ENCODE measurements at places on chromosomes 3 and 15. TPM values are rescaled to one million over a fixed set of nuclear protein-coding genes. Genes with fewer than 3 reads are reported as not detected.

- peaks cover 6% of the 10 kb centered on the region for H3K4me1 ChIP-seq
- no peak overlapping the region for H3K27ac ChIP-seq
- peaks cover 1% of the 10 kb centered on the region for H3K36me3 ChIP-seq
- no peak overlapping the region for H3K4me3 ChIP-seq
- DNase-seq: no peak
Measured at GRCh38 chr3:143302638-143303171, 183.1 kb downstream of the CHST2 start.

GRCh38 chr15:38944536-38944935 lies 379.9 kb upstream of the RASGRP1 start:
- no peak overlapping the region for H3K4me3 ChIP-seq
- H3K36me3 ChIP-seq: no peaks in the 10 kb centered on the region
- H3K27ac ChIP-seq: no peak overlapping the region
- no peaks in the 10 kb centered on the region for H3K4me1 ChIP-seq
- DNase-seq: no peak

GRCh38 chr3:148729476-148730055 lies 31.9 kb downstream of the AGTR1 start:
- H3K27me3 ChIP-seq: no peaks in the 10 kb centered on the region
- no peak overlapping the region for H3K4me3 ChIP-seq
- H3K27ac ChIP-seq: no peak overlapping the region
- no peak for DNase-seq
- no peaks in the 10 kb centered on the region for H3K36me3 ChIP-seq

RTP1 gene
- not detected for total RNA-seq

Data from activated CD8-positive, alpha-beta memory T cell treated with anti-CD3 and anti-CD28 coated beads, Interleukin-2, amount 10 ng/mL, durations not matched to agents 7 days and 5 days (primary cell).